ENCODE measurements at places on chromosomes 6 and 20. TPM values are rescaled to one million over a fixed set of nuclear protein-coding genes. Genes with fewer than 3 reads are reported as not detected.

The ELOVL4 gene
- 1.5 TPM for total RNA-seq

The SLC22A2 gene
- total RNA-seq: not detected

The KIF6 gene
- total RNA-seq: 0.48 TPM

The NEURL2 gene
- total RNA-seq: 0.79 TPM

The NKAPL gene
- not detected for total RNA-seq

The LAMA2 gene
- total RNA-seq: 0.38 TPM

The TCP11 gene
- not detected for total RNA-seq

The NKX2-2 gene
- not detected for total RNA-seq

The ZC2HC1B gene
- not detected for total RNA-seq

The ACTR5 gene
- 10.4 TPM for total RNA-seq

The RRAGD gene
- 3.1 TPM for total RNA-seq

The CALHM5 gene
- 0.06 TPM for total RNA-seq

The FABP7 gene
- total RNA-seq: not detected

The OR2J3 gene
- not detected for total RNA-seq

The SMLR1 gene
- not detected for total RNA-seq

The SLC17A1 gene
- total RNA-seq: not detected

The FAM209B gene
- not detected for total RNA-seq

The E2F3 gene
- total RNA-seq: 13.0 TPM

All from A549 treated with CpdA at 1 μM for 4 hours (cell line).